Choroid plexus epithelial cell (primary cell): ENCODE measurements at places on chromosomes 6 and 20.

- no peak for DNase-seq
These were observed 267.8 kb downstream of the ERMARD start for GRCh38 chr6:170018936-170019817.

DNA sequence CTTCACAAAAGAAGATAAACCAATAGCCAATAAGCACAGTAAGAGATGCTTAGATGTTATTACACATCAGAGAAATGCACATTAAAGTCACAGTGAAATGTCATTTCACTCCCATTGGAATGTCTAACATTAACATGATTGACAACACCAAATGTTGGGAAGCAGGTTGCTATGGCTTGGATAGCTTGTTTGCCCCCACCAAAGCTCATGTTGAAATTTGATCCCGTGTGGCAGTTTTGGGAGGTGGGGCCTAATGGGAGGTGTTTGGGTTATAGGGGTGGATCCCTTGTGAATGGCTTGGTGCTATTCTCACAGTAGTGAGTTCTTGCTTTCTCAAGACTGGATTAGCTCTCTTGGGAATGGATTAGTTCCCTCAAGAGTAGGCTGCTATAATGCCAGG, 44.8 kb downstream of the MRAP2 start:
- DNase-seq = no peak

DNA sequence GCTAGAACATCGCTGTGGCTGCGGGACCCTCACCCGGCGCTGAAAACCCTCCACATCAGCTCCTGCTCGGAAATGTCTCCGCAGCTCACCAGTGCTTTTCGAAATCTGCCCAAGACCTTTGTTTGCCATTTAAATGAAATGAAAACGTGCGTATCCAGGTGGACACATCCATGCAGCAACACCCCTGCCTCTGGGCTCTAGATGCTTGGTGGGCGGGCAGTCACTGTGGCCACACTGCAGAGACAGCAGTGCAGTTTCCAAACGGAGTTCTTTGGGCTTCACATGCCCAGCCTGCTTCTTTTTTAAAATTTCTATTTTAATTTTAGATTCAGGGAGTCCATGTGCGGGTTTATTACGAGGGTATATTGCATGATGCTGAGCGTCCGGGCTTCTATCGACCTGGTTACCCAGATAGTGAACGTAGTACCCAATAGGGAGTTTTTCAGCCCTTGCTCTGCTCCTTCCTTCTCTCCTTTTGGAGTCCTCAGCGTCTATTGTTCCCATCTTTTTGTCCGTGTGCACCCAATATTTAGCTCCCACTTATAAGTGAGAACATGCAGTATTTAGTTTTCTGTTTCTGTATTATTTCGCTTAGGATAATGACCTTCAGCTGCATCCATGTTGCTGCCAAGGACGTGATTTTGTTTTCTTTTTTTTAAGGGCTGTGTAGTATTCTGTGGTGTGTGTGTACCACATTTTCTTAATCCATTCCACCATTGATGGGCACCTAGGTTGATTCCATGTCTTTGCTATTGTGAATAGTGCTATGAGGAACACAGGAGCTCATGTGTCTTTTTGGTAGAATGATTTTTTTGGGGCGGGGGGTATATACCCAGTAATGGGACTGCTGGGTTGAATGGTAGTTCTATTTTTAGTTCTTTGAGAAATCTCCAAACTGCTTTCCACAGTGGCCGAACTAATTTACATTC, 4.8 kb upstream of the TUBB2B start:
- DNase-seq = no peak

- DNase-seq = no peak
These were observed 445.4 kb downstream of the GJA1 start for GRCh38 chr6:121880831-121881230.

DNA sequence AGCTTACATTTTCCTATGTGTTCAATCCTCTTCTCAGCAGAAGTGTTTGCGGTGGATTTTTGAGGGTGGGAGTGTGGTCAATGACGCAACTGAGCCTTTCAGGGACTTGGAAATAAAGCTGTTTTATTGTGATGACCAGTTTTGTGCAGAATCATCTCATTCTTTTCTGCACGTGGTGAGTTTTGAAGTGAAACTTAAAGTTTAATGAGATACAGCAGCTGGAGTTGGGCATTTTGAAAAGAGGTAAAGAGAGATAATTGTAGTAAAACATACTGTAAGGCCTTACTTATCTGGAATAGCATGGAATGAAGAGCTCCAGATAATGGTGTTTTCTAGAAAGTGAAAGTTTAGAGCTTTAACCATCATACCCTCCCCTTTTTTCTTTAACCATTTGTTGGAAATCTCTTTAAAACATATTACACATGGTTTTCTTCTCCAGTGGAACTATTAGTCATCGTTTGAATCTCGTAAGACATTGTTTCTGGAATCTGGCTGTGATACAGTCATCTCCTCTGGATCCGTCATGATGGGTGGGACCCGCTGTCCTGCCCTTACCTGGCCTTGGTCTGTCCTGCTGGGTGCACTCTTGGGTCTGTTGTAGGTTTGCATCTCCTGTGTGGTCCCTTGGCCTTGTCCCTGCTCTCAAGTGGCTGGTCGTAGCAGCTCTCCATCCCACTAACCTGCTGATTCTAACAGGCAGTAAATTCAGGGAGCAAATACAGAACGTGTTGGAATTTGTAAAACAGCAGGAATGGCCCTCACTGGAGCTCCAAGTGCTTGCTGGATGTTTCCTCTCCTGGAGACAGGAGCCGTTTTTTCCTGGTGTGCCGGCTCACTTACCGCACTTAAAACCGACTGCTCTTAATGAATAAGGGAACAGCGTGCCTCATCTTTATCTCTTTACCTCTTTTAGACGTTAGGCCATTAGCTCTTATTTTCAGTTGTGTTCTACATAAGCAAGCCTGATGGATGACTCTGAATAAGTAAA, 29.8 kb downstream of the UST start:
- DNase-seq = peak; percentile 66

DNA sequence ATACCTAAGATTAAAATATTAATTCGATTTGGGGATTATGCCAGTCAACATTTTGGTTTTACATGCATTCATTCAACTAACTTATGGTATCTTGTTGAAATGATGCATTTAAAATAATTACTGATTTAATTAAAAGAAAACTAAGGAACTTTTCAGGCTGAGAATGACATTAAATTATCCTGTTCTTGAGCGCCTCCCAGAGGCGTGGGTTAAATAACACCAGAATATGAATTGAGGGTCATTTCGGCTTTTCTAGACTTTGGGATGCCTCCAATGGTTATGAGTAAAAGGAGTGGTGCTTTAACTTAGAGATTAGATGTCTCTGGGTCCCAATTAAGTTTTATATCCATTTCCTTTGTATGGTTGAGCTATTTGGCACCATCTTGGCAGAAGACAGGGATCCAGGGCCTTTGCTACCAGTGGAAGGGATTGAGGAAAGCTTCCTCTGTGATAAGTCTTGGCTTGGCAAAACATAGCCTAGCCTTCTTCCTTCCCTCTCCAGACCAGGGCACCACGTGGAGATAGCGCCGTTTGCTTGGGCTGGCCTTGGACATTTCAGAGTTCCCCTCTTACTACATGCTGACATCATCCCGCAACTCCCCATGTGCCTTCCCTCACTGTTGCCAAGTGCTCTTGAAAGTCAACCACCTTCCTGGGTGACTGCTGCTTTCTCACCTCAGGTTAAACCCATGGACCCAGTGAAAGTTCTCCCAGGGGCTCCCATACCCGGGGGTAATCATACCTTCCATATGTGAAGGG, 28.7 kb downstream of the GNAS start:
- DNase-seq = no peak

- DNase-seq = peak; percentile 59
These were observed 184.9 kb downstream of the TINAG start for GRCh38 chr6:54493138-54493537.

- DNase-seq = no peak
These were observed 407.7 kb upstream of the JARID2 start for GRCh38 chr6:14838133-14838583.

DNA sequence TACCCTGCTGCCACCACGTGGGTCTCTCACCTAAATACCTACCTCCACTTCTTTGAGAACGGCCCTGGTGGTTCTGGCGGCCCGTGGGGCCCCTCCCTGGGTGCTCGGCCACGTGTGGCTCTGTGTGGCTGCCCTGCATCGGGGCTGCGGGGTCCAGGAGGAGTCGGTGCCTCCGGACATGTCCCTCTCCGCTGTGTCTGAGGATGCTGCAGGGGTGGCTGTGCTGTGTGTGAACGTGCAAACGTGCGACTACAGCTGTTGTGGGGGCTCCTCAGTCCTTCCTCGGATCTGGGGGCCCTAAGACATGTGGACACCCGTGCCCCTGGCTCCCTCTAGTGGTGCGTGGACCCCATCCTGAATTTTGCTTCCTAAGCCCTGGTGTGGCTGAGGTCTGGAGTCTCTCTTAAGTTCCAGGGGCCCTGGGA, 691.8 kb downstream of the QKI start:
- peak; percentile 60 for DNase-seq

DNA sequence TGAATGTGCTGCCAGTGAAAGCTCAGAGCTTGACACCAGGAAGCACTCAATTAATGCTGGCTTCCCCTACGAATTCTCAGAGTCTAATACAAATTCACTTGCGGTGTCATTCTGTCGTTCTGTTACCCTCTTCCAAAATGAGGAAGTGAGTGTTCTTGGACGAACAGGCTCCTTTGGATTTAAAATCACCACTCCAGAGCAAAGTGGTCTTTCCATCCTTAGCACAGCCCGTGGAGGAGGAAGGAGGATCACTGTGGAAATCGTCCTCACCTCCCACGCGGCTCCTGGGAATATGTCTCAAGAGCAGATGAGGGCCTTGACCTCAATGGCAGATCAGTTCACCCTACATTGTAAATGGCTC, 41.7 kb downstream of the RIOK1 start:
- DNase-seq = no peak

DNA sequence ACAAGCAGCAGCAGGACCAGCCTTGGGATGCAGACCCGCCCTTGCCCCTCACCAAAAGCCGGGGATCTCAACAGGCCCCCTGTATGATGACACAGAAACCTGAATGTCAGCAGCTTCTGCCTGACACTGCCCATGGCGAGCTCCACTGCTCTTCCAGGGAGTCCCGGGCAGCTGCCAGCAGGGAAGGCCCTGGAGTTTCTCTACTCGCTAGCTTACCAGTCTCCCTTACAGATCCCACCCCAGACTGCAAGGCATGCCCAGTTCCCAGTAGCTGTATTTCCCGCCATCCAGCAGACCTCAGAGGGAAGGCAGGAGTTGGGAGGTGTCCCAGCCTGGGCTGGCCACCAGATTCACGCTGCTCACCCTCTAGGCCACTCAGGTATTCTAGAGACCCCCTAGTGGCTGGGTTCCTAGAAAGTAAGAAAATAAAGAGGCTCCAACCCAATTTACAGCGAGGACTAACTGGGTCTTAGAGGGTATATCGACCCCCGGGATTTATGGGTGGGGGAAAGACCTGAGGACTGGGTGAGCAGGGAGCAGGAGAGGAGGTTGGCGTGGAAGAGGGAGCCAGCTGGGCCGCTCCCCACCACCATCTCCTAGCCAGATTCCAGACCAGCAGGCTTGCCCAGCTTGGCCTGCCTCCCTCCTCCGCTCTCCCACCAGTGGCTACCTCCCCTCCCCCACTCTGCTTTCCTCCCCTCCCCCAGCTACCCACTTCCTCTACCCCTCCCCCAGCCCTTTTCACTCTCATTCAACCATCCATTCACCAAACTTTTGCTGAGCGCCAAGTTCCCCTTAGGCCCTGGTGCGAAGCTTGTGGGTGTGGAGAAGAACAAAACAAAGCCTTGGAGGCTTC, 9.7 kb upstream of the HMGA1 start:
- no peak for DNase-seq

GRCh38 chr6:26520237-26520849, 17.8 kb upstream of the HMGN4 start:
- no peak for DNase-seq

DNA sequence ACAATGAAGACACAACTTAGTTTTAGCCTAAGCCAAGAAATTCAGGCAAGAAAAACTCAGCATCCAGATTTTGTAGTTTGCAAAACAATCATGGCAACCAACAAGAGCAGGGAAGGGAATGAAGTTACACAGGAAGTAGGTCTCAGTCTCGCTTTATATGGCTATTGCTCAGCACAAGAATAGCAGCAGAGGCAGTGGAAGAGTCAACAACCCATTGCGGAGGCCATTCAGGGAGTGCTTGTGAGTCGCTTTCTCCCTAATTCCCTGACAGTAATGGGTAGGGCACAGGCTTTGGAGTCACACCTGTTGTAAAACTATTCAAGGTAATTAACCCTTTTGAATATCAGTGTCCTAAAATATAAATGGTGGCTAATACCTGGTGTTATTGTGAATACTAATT, 238.5 kb downstream of the HDGFL1 start:
- no peak for DNase-seq

GRCh38 chr6:158911746-158912480, 88.1 kb downstream of the RSPH3 start:
- no peak for DNase-seq

DNA sequence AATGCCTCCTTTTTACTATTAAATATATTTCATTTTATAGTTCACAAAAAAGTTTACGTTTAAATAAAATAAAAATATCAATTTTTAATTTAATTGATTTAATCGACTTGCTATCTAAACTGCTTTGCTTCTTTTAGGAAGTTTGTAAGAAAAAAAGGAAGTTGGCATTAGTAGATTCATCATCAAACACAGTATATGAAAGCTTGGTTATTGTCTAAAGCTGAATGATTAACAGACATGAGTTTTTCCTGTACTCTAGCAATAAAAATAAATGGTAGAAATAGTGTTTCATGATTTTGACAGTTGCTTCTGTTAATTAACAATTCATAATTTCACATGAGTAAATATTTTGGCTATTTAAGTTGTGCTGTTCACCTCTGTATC, 1285.5 kb upstream of the GJE1 start:
- no peak for DNase-seq

GRCh38 chr6:22327881-22328280, 31.0 kb upstream of the PRL start:
- no peak for DNase-seq

DNA sequence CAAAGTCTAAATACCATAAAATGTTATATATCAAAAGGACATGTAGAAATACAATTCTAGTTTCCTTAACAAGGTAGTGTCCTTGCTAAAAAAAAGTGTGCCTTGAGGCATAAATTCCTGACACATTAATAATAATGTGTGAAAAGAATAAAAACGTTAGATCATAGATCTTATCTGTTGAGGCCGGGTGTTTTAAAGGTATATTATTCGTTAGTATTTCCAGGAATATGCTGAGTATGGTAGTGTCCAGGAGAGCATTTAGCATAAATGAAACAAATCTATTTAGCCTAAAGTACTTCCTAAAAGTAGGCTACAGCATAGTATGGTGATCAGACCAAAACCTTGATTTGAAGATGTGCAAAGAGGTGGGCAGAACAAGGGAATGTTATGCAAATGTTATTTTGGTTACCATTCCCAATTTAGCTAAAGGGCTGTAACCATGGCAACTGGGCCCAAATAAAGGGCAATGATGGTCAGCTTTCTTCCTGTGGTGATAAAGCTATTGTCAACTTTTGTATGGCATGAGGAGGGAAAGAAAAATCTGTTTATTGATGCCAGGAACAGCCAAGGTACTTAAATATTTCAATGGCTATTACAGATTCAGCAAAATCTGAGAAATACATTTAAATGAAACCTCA, 18.9 kb downstream of the MKKS start:
- no peak for DNase-seq

DNA sequence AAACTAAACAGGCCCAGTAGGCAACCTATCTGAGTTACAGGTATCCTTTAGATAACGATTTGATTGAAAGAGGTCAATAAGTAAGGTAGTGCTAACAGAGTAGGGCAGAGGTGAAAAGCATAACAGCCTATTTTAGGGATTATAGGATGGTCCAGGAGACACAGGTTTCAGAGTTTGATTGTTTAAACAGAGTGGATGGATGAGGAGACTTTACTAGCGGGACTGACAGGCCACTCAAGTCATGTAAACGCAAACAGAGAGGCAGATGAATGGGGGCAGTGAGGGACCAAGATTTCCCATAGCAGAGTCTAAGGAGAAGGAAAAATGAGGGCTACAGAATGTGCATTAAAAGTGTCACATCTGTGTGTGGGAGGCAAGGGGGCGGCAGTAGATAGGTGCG, 4.8 kb downstream of the NEDD9 start:
- DNase-seq = no peak
